ENCODE measurements at places on chromosomes 16 and 17.
A peak's percentile ranks its signal among the peaks of the same experiment; 100 is the strongest.

DNA sequence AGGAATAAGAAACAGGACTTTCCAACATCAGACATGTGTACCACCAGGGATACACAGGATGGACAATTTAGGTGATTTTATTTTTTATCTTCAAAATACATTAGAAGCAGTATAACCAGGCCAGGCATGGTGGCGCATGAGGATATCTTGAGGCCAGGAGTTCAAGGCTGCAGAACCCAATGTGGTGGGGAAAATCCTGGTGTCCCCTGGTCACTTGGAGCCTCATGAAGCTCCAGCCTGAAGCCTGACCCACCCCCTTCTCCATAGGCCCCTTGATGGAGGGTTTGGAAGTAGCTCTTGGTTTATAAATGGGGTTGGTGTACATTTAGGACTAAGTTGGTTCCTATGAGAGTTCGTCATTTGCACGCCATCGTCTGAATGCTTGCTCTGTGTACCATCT is 88.6 kb downstream of the MYH11 start:
- no peak for DNase-seq

- DNase-seq, result no peak
Observed at GRCh38 chr17:67072885-67073284, 28.5 kb downstream of the CACNG1 start.

- DNase-seq, result no peak
Observed at GRCh38 chr17:13776027-13776551, 174.4 kb upstream of the HS3ST3A1 start.

- no peak for DNase-seq
Observed at GRCh38 chr17:44284024-44284400, 16.1 kb upstream of the SLC4A1 start.

GRCh38 chr16:27449434-27450195 is 47.6 kb downstream of the IL21R start:
- peak; percentile 71 for DNase-seq

- no peak for DNase-seq
Observed at GRCh38 chr16:47713225-47713595, 252.1 kb downstream of the PHKB start.

DNA sequence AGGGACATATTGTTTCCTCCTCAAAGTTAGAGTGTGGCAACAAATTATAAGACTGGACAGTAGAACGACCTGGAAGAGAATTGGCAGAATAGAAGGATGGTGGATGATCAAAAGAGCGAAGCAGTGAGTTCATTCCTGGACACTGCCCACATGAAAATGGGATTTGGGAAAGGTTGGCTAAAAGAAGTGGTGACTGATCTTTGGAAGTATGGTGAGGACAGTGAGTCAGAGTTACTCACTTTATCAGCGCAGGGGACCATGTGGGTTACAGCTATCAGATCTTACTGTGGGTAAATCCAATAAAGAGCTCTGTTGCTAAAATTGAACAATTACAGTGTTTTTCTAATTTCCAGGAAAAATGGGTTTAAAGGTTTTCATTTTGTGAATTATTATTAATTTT is 2.7 kb upstream of the TANC2 start:
- DNase-seq, result no peak

DNA sequence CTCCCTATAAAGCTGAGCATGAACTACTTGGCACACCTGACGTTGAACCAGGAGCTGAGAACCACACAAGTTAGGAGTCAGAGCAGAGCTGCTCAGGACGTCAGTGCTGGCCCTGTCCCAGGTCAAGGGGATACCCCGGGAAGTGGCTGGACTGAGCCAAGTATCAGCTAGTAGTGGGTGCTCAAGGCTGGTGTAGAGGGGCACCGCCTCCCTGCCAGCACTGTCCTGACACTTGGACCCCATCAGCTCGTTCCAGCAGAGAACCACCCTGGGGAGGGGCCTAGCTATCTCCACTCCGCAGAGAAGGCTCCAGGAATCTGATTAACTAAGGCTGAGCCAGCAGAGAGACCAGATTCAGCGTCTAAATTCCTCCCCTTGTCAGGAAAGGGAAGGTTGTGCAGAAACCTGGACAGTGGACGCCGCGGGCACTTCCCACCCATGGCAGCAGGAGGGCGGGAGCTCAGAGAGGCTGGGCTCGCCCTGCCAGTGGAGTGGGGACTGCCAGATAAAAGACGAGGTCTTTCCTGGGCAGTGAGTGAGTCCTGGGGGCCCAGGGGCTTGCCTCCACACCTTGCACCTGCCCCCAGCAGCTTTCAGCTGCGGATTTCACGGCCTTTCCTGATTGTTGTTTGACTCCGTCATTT is 21.0 kb downstream of the C16orf90 start:
- DNase-seq, result no peak

- peak; percentile 84 for DNase-seq
Observed at GRCh38 chr17:45293413-45294211, 23.2 kb downstream of the MAP3K14 start.

DNA sequence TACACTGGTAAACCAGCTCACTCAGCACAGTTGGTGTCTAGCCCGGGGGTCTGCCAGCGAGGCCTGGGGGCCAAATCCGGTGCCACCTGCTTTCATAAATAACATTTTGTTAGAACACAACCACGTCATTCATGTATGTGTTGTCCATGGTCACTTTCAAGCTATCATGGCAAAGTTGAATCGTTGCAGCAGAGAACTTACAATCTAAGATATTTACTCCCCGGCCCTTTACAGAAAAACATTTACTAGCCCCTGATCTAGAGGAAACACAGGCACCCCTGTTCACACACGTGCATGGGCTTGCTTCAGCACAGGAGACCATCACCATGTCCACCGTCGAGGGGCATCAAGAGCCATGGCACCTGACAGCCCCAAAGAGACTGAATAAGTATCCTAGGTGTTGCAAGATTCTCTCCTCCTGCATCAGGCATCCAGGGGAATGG is 111.4 kb upstream of the DNAH9 start:
- DNase-seq, result no peak

DNA sequence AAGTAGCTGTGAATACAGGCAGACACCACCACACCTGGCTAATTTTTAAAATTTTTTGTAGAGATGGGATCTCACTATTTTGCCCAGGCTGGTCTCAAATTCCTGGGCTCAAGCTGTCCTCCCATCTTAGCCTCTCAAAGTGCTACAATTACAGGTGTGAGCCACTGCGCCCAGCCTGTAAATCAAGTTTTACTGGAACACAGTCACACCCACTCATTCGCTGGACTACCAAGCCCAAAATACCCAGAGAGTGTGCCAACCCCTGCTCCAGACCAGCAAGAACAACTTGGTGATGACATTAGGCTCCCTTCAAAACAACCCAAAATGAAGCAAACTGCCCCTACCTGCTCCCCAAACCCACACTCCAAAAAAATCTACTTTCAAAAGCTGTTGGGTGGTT is 36.0 kb downstream of the TVP23A start:
- DNase-seq, result no peak

GRCh38 chr16:85319984-85320440 is 207.7 kb upstream of the CIBAR2 start:
- no peak for DNase-seq

DNA sequence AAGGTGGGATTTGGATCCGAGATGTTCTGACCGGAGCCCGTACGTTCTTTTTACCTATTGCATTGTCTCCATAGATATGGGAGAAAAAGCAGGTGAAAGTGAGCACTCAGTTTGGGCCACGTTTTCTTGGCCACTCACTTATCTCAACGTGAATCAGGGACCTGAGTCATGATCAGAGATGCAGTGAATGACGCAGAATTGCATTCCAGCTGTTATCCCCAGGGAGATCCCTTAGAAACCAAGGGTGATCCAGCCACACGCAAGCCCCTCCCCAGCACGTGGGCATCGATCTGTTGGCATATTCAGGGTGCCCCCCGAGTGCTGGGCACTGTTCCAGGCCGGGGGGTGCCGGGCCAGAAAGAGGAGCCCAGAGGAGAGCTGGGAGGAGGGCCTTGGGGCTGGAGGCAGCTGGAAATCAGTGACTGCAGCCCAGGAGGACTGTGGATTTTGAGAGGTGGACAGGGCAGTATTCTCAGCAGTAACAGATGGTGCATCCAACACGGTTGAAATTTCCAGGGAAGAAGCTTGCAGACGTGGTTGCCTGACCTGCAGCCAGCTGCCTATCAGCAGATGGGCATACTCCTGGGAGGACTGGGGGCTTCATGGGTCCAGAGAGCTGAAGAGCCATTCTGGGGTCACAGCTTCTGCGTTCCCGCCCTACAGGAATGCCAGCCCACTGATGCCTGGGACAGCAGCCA is 87.2 kb upstream of the CACNG5 start:
- no peak for DNase-seq

DNA sequence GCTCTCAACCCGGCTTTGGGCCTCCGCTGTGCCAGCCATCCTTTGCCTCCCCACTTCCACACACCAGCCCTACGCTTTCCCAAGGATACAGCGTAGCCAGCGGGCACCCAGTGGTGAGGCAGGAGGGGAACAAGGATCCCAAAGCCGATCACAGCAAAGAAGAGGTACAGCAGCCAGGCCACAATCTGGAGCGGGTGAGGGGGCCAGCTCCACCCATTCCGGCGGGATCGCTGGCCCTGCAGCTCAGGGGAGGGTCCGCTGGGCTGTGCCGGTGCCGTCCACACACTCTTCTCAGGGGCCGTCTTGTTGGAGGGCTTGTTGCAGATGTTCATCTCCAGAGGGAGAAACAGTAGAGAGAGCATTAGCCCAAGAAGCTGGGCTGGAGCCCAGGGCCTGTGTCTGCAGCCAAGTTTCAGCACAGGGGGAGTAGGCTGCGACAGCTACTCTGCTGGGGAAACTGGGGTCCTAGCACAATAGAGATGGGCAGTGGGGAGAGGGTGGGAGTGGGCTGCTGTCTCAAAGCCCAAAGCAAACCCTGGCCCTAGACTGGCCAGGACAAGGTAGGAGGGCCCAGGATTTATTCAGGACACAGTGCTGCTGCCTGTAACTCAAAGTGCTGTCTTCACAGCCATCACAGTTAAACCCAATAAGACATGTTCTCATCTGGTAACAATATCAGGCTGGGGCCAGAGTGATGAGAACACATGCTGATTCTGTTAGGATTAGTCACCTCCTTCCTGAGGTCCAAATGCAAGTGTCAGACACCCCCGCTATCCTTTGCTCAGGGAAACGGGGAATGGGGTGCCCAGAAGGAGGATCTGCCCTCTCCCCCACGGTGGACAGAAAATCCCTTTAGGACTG is 9.9 kb downstream of the ZDHHC1 start:
- DNase-seq, result no peak

- DNase-seq, result peak; percentile 38
Observed at GRCh38 chr17:80866050-80866793, 125.4 kb upstream of the CHMP6 start.

DNA sequence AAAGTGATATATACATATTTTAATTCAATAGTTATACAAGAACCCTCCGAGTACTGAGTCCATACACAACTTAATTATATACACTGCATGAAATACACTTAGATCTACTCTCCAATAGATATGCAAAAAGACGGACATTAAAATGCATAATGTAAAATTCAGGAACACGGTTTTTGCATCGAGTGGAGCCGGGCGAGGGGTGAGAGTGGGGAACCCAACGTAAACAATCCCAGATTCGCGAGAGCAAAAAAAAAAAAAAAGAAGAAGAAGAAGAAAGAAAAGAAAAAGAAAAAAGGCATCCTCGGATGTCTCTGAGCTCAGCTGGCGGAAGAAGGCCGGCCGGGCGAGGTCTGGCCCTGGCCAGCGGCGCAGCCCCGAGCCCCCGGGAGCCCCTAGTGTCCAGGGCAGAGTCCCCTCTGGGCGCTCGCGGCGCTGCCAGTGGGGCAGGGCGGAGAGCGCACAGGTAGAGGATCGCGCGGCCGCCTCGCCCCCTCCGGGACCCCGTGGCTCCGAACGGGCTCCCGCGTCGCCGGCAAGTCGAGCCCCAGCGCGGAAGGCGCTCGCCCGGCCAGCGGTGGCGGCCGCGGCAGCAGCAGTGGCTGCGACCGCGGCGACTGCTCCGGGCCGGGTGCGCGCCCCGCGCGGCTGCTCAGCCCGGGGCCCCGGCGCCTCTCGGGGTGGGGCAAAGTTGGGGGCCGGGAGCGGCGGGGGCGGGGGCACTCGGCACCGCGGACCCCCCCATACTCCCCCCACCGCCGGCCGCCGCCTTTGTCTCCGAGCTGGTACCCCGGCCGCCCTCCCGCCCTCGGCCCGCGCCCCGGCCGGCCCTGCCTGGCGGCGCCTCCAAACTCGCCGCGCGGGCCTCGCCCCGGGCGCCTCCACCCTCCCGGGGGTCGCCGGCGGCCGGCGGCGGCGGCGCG is 9.6 kb upstream of the ZFHX3 start:
- DNase-seq, result no peak

- DNase-seq, result no peak
Observed at GRCh38 chr17:18240449-18240848, 15.0 kb downstream of the LLGL1 start.

GRCh38 chr17:79862238-79862637 is 23.0 kb upstream of the CBX4 start:
- no peak for DNase-seq
